ENCODE measurements at places on chromosomes 6 and 20.

- no peak for DNase-seq
Measured at GRCh38 chr20:43945391-43946205, 30.9 kb downstream of the TOX2 start.

- no peak for DNase-seq
Measured at GRCh38 chr6:123803504-123804013, at the start of gene NKAIN2. TSS of gene NKAIN2 (plus strand) at chr6:123803865.

- no peak for DNase-seq
Measured at GRCh38 chr6:99148761-99149160, 200.7 kb downstream of the FAXC start.

GRCh38 chr20:57252559-57253162 lies 13.8 kb downstream of the BMP7 start:
- DNase-seq, result no peak

DNA sequence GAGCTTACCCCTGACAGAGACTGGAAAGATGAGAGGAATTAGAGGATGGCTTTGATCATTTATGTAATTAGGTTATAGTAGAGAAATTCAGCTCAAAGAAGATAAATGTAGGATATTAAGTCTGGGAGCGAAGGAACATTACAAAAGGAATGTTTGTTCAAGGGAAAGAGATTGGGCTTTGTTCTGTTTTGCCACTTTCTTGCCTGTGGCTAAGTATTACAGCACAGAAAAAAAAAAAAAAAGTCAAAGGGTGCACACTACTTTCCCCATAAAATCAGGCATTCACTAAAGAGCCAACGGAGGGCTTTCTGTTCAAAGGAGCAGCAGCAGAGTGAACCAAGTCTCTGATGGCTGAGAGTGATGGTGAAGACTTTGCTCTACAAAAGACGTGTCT lies 5.0 kb upstream of the HDDC2 start:
- DNase-seq, result no peak

GRCh38 chr20:54642864-54643667 lies 167.7 kb downstream of the DOK5 start:
- DNase-seq, result no peak

GRCh38 chr20:43746344-43747137 lies 19.7 kb upstream of the GTSF1L start:
- DNase-seq, result no peak

GRCh38 chr20:47703748-47704147 lies 81.5 kb downstream of the SULF2 start:
- no peak for DNase-seq

- DNase-seq, result no peak
Measured at GRCh38 chr6:17817763-17818162, 111.0 kb upstream of the NUP153 start.

GRCh38 chr20:24679448-24680047 lies 210.1 kb downstream of the SYNDIG1 start:
- no peak for DNase-seq

DNA sequence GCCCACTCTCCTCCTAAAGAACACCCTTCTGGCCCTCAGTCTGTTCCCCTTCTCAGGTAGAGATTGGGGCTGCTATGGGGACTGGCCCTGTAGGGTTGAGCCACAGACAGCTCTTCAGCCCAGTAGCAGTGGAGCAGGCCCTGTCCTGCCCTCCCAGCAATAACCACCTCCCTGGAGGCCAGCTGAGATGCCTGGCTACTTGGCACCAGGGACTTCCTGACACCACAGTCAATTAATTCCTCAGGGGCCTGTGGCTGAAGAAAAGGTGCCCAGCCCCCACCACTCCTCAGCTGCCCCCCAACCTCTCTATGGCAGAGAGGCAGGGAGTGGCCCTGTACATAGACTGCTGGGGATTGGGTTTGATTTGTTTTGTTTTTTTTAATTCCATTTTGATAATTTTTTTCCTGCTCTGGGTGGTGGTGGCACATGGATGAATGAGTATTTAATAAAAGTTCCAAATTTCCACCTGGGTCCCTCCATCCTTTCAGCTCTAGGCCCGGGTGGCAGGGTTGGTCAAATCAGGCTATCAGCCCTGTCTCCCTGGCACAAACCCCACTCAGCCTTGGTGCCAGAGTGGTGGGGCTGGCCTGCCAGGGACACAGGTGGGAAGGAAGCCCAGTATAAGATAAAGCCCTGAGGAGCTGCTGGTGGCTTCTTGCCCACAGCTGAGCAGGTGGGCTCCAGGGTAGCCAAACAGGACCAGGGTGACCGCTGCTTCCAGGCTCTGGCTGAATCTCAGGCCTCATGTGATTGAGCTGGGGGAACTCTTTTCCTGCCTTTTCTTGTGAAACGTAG lies 1.9 kb upstream of the DEF6 start:
- no peak for DNase-seq

GRCh38 chr20:64145458-64146300 lies 18.6 kb upstream of the MYT1 start:
- DNase-seq, result no peak

DNA sequence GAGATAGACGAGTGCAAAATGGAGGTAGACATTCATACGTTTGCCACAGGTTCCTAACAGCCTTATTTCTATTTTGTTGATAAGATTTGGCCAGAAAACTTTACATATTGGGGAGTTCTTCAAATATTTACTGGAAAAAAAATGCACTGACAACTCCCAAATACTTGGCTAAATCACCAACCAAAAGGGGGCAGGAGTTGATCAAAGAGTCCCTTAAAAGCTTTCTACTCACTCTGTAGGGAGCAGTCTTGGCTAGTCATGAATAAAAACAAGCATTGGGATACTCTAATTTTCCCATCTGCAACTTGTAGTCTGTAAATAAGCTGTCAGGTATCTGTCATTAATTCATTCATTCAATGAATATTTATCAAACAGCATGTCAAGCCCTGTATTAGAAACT lies 18.4 kb downstream of the TENT5A start:
- no peak for DNase-seq

DNA sequence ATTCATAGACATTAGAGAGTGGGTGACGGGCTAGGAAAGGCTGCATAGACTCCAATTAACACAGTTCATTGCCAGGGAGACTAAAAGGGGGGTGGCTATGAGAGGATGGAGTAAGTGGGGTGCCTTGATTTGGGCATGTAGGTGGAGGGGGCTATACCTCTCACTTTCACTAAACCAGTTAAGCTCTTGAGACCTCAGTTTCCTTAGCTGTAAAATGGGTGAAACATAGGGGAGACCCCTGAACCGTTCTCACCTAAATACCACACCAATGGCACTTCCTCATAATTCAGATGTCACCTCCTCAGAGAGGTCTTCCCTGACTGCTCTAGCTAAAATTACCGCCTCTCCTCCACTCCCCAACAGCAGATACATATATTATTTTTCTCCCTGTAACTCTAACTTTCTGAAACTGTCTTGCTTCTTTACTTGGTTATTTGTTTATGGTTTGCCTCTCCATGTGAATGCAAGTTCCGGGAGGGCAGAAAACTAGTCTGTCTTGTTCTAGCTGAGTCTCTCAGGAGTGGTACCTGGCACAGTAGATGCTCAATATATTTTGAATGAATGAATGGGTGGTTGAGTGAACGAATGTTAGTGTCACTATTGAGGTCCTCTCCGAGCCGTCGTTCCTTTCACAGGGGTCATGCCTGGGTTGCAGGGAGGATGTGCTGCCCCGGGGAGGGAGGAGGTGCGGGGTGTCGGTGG lies 615 bp upstream of the EYA2 start:
- no peak for DNase-seq

DNA sequence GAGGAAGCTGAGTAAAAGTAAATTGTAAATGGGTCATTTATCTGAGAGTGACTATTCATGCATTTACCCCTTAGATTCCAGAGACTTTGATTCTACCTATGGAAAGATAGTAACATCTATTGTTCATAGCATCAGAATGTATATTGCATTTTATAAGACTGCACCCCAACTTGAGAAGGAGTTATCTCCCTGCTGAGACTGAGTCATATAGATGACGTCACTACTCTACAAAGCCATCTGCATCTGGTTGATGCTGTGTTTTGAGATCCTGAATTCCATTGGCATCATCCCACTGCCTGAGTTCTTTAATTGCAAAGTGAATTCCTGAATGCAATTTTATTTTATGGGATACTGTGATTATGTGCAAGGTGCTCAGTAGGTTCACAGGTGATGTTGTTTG lies 444.0 kb upstream of the SLC35B3 start:
- DNase-seq, result no peak

GRCh38 chr6:3871515-3871914 lies 22.3 kb downstream of the FAM50B start:
- no peak for DNase-seq

DNA sequence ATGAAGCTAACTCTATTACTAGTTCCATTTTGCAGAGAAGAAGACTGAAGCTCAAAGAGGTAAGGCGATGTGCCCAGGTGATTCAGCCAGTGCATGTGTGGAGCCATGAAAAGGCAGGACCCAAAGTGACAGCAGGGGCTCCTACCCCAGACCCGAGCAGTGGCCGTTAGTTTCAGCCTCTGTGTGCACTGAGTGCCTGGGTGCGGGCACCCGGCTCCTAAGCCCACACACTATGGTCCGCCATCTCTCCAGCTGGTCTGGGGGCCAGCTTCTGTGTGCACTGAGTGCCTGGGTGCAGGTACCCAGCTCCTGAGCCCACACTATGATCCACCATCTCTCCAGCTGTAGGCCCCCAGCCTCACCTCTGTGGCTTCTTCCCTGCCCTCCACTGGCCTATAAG lies 123.5 kb upstream of the CST7 start:
- DNase-seq, result no peak

- no peak for DNase-seq
Measured at GRCh38 chr6:170101281-170102035, 189.4 kb downstream of the DLL1 start.

- no peak for DNase-seq
Measured at GRCh38 chr6:157861184-157861583, 38.1 kb downstream of the SNX9 start.

DNA sequence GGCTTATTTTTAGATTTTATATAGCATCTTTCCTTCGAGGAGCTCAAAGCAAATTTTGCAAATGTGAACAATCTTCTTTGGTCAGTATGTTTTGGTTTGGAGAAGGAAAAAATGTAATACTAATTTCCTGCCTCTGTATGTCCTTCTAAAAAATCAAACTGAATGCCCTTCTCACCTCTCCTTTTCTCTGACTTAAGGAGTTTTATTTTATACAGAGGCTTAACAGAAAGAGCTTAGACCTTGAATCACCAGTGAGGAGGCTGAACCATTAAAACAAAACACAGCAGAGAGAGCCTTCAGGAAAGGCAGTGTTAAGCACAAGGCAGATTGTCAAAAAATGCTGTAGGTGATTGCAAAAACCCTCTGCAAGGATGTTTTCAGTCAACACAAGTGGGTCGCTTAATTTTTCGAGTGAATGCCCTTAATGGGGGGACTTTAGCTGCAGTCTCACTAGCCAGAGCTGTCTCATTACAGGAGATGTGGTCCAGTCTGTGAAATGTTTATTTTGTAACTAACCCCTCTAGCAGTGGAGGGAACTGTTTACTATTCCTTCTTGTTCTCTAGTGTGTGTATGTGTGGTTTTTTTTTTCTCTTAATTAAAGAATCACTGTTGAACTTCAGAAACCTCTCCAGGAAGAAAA lies 481.3 kb upstream of the CITED2 start:
- no peak for DNase-seq

GRCh38 chr20:13059398-13060136 lies 50.8 kb downstream of the SPTLC3 start:
- DNase-seq, result no peak

DNA sequence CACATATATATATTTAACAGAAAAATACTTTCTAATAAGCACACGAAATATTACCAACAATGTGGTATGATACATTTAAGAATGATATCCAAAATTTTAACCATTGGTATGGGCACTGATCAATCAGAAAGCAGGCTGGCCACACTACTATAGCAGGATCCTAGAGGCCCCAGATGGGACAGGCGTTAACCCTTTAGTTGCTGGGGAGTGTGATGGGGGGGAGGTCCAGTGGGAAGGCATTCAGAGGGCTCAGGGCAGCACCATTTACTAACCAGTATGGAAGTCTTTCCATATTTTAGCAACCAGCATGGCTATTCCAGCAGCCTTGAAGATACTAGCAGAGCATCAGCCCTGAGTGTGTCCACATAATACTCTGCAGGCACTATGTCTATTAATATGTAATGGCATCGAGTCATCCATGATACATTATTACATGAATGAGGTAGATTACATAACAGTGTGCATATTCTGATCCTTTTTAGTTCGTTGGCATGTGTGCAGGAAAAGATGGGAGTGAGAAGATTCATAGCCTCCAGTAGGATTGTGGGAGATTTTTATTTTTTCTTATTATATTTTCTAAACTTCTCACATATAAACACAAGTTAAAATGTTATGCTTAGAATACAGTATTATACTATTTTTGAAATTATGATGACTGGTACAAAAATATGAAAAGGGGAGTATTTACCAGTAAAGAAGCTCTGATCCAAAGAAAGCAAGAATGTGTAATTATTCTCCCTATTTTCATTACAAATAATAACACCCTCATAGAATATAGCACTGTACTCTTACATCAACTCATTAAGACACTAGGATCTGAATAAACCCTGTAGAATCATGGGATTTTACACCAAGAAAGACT lies 78.9 kb downstream of the FAM217A start:
- DNase-seq, result no peak

GRCh38 chr20:24914388-24915241 lies 34.5 kb upstream of the CST7 start:
- DNase-seq, result no peak

GRCh38 chr6:151082079-151082478 lies 157.7 kb upstream of the AKAP12 start:
- DNase-seq, result no peak

DNA sequence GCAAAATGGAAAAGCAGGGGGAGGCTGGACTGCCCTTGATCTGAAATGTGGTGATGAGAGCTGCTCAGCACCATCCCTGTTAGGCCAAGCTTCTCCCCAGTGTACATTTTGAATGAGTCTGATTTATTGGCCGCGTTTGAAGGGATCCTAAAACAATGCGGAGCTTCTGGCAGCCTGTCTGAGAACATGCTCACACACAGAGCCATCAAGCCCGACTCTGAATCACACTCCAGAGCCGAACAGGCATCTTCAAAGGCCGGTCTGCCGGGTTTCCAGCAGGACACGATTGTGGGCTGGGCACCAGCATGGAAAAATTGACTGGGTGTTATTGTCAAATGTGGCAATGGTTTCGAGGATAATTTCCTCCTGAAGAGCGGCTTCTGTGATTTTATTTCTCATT lies 235.9 kb downstream of the TFAP2C start:
- no peak for DNase-seq
